ENCODE measurements at places on chromosomes 12 and 14.

- DNase-seq, result no peak
Measured at GRCh38 chr14:80988735-80989429, 33.5 kb downstream of the TSHR start.

DNA sequence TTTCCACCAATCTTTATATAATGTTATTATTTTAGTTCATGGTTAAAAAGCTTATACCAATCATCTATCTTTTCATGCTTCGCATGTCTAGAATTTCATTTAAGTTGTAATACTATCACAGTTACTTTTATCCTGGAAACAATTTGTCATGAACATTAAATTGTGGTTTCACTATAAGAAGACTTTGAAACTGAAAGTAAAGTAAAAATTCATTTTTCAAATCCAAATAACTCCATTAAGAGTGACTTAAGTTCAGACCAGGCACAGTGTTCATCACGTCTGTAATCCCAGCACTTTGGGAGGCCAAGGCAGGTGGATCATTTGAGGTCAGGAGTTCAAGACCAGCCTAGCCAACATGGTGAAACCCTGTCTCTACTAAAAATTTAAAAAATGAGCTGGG, 12.4 kb downstream of the ESR2 start:
- no peak for DNase-seq

DNA sequence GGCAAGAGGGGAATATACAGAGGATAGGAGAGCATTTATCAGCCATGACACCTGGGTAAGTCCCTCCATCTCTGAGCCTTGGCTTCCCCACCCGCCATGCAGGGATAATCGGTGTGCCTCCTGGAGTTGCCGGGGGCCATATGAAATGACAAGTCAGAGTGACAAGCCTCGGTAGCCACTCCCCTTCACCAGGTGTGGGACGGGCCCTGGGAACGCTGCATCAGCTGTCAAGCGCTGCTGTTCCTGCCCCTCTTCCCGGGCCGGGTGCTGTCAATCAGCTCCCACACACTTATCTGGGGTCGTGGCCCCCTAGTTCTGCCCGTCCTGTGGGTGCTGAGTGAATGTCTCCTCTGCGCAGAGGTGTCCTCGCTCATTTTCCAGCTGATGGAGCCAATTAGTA, 57.2 kb downstream of the MVK start:
- no peak for DNase-seq

- DNase-seq, result no peak
Measured at GRCh38 chr14:68610251-68610793, 182.5 kb downstream of the ZFP36L1 start.

DNA sequence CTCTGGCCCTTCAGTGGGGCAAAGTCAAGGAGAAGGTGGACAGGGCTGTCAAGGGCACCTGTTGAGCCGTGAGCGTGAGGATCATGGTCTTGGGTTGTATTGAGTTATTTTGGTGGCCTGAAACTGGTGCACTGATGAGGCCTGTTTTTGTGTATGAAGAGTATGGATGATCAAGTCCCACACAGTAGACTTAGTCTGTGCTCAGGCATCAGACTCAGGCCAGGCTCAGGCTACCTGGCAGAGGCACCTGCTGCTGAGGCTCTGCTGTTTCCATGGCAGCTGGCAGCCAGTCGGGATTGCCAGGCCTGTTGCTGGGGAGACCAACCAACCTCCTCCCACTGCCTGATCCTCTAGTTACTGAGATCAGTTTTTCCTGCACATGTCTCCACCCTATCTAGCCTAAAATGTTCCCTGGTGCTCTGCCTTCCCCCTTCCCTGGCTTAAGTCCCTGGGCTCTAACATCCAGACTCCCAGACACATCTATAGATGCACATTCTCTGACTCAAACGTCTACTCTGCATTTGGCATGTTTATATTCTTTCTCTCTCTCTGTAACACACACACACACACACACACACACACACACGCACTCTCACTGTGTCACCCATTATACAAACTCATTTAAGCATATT, 5.1 kb downstream of the JPH4 start:
- DNase-seq, result no peak

DNA sequence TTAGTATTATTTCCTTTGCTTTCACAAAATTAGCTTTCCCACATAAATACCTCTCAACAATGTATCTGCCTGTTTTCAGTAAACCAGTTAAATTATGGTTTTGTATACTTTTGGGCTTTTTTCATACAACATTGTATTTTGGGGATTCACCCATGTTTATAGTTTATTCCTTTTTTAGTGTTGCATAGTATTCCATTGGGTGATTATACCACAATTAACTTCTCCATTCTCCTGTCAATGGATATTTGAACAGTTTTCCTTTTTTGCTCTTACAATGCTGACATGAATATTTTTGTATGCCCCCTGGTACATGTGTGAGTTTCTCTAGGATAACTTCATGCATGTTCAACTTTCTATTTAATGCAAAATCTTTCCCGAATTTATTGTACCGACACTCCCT, 12.6 kb upstream of the NDUFA12 start:
- no peak for DNase-seq

- DNase-seq, result no peak
Measured at GRCh38 chr12:22535478-22535877, 8.9 kb downstream of the C2CD5 start.

DNA sequence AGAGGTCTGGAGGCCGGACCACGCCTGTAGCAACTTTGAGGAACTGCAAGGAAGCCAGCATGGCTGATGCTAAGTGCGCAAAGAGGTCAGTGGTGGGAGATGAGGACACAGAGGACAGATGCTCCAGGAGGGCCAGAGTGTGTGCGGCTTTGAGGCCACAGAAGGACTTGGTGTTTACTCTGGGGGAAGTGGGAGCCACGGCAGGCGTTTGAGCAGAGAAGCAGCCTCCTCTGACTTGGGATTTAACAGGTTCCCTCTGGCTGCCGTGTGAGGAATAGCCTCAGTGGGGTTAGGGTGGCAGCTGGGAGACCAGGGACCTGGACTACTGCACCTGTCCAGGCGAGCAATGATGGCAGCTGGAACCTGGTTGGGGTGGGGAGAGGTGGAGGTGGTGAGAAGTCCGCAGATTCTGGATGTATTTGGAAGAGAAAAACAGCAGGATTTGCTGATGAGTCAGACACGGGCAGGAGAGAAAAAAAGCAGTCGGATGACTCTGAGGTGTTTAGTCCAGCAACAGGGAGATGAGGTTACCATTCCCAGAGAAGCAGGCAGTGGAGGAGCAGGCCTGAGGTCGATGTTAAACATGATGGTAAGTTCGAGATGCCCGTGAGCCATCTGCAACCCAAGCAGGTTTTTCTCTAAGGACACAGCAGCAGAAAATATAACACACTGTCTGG, 143.5 kb downstream of the SCARB1 start:
- DNase-seq, result no peak

DNA sequence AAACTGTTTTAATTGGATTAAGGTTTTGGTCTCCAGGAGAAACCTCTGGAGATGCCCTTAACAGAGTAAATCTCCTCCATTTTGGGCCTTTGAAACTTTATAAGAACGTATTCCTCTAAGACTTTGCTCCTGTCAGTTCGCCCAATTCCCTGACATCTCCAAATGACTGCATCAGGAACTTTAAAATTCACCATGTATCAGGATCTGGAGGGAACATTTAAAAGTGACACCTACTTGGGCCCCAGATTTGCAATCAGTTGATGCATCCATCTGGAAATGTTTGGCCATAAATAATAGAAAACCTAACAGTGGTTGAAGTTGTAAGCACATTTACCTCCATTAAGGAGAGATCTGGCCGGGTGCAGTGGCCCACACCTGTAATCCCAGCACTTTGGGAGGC, 144.1 kb upstream of the WSCD2 start:
- DNase-seq, result no peak

GRCh38 chr12:48000878-48001504, 3.3 kb downstream of the COL2A1 start:
- DNase-seq, result no peak

- no peak for DNase-seq
Measured at GRCh38 chr14:70662080-70662479, 20.4 kb downstream of the TTC9 start.

DNA sequence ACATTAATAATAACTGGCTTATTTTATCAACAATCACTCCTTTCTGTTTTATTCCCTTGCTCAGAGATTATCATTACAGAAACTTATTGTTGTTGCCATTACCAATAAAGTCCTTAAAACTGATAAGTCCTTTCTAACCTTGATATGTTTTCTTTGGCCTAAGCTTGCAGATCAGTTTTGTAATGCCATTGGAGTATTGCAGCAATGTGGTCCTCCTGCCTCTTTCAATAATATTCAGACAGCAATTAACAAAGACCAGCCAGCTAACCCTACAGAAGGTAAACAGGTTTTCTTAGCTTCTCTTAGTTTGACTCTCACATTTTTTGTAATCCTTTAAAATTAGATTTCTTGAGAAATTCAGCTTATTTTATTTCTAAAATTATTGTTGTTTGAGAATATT, 3.9 kb downstream of the MED21 start:
- DNase-seq, result no peak

DNA sequence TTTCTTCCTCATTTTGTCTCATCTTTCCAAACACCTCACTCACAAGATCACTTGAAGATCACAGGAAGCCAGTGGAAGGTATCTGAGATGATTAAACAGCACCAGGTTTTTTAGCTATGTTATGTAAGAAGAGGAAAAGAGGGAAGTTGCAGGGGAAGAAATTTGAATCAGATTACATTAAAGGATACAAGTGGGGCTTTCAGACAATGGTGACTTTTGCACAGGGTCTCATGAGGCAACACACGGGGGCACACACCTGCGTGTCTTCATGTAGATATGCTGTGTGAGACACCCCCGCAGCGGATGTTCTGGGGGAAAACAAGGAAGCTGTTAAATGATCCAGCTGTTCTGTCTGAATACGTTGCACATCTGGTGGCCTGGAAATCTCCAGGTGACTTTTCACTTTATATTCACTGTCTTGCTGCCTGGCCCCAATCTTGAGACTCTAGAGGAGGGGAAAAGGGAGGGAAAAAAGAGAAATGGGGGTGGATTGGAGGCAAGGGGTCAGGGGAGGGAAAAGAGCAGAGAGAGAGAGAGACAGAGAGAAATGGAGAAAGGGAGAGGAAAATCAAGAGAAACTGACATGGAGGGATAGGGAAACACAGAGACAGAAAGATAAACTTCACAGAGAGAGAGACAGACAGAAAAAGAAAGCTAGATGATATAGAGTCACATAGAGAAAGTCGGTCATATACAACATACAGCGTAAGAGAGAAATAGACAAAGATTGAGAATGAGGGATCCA, 36.3 kb upstream of the PPP1CC start:
- no peak for DNase-seq

- DNase-seq, result no peak
Measured at GRCh38 chr14:95850429-95850828, 26.2 kb upstream of the TUNAR start.

GRCh38 chr12:104422441-104422840, 34.3 kb upstream of the CHST11 start:
- no peak for DNase-seq

- DNase-seq, result no peak
Measured at GRCh38 chr12:26786865-26787514, 46.0 kb downstream of the ITPR2 start.

- no peak for DNase-seq
Measured at GRCh38 chr14:55599250-55599879, 19.4 kb downstream of the KTN1 start.
